Activated gamma-delta T cell treated with anti-CD3 and anti-CD28 coated beads, Interleukin-2, amount 50 U/mL, for 16 hours (primary cell): ENCODE measurements at places on chromosomes 13 and 19.

DNA sequence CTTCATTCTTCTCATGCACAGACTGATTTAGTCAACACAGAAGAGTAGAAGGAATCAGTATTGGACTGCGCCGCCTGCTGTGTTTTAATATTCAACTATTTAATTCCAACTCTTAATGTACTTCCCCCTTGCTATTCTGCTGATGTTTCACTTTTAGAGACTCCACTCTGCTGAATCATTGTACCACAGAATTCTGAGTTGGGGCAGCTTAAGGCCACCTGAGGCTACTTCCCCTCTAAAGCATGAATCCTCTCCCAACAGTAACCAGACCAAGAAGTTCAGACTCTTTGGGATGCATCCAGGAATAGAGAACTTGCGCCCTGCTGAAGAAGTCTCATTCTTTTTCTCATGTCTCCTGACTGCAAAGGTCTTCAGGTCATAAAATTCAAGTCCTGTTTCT is 708.8 kb downstream of the UQCRFS1 start:
- no peak for DNase-seq

DNA sequence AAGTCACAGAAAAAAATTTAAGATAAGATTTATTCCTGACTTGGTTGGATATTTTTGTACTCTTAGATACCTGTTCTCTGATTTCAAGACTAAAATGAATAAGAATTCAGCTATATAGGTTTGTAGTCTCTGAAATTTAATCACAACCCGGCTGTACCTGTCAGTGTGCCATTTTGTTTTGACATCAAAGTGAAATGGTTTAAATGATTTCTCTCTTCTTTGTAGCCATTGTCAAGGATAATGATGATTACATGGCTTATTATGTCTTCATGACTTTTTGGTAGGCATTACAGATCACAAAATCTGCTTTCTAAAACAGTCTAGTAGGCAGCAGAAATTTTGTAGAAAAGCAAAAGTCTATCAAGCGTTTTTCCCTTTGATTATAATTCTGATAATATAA is 72.5 kb downstream of the PCDH17 start:
- DNase-seq = no peak

GRCh38 chr13:39540929-39541605 is 61.9 kb downstream of the LHFPL6 start:
- DNase-seq = no peak

- no peak for DNase-seq
Measured at GRCh38 chr13:72853000-72853399, 71.1 kb downstream of the PIBF1 start.

DNA sequence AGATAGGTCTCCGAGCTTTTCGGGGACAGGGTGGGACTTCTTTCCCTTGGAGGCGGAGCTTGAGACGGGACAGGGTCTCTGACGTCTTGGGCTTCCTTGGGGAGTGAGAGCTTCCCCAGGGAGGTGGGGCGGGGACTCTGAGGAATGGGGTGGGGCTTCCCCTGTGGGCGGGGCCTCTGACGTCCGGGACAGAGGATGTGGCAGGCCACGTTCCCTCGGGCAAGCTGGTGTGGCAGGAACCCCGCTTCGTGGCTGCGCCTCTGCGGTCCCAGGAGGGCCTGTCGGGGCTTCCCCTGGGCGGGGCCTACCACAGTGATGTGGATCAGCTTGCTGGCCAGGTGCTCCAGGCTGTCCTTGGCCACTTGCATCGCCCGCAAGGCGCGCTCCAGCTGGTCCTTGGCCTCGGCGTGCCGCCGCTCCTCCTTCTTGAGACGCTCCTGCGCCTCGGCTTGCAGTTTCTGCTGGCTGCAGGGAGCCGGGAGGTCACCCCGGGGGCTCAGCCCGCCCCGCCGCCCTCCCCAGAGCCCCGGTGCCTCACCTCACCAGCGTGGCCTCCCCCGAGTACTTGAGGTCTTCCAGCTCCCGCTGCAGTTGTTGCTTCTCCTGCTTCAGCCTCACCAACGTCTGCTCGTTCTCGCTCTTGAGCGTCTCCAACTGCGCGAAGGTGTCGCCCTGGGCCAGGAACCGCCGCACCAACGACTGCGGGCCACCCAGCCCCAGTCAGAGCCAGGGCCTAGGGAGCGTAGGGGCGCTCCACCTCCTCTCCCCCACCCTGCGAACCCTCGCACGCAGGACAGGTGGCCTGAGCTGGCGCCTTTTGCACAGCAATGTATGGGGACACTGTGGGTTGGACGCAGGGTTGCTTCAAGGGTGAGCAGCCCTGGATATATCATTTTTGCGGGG is 3.3 kb upstream of the RGL3 start:
- no peak for DNase-seq

- no peak for DNase-seq
Measured at GRCh38 chr13:21436582-21436981, 22.5 kb downstream of the ZDHHC20 start.

- no peak for DNase-seq
Measured at GRCh38 chr19:56405062-56405461, 930 bp downstream of the ZNF583 start.
